ENCODE measurements at places on chromosomes 4 and X. TPM values are rescaled to one million over a fixed set of nuclear protein-coding genes. Genes with fewer than 3 reads are reported as not detected.

The SPOCK3 gene
- 0.25 TPM for total RNA-seq

The SPANXB1 gene
- not detected for total RNA-seq

DNA sequence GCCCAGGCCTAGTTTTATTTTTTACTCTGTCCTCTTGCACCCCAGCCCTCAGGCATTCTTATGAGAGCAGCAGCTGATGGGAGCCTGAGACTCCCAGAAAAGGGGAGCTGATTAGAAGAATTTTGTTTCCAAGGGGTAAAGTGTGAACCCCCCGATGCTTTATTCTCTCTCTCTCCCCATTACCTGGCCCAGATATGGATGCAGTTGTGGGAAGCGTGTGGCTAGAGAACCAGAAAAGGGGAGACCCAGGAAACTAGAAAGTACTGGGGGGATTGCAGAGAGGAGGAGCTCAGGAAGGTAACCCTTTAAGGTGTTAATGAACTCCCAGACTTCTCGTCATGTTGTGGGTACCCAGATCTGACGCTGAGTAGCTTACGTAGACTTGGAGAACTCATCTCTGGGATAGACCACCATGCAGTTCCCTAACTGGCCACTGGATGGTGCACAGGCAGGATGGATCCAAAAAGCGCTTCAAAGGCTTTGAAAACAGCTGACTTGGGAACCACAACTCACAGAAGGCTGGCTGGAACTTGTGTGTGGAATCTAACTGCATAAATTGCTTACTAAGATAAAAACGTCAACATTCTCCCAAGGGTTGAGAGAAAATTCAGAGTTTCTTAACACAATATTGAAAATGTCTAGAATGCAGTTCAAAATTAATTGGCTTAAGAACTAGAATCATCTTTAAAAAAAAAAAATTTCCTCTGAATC, 64.7 kb downstream of the TBC1D14 start:
- peak; percentile 94 for DNase-seq

The PCSK1N gene
- 131 TPM for total RNA-seq

The STPG2 gene
- total RNA-seq: 1.1 TPM

GRCh38 chr4:79467246-79467932, 59.4 kb upstream of the GK2 start:
- no peak for DNase-seq

DNA sequence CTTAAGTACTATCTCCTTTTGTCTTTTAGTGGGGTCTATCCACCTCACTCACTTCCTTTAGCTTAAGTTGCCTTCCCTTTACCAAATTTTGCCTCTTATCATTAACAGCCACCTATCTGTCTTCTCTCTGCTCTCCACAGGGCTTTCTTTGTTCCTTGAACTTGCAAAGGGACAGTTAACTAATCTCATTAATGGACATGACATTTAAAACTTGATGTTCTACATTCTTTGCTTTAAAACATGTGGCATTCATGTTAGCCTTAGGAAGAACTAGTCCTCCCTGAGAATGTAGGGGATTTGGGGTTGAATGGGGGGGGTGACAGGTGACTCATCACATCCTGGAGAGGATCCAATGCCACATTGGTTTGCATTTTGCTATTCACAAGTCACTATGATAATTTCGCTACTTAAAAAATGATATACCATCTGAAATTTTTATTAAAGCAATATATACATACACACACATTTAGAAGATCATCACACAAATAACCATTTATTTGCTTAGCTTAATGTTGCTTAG, 41.0 kb upstream of the DMD start:
- no peak for DNase-seq

DNA sequence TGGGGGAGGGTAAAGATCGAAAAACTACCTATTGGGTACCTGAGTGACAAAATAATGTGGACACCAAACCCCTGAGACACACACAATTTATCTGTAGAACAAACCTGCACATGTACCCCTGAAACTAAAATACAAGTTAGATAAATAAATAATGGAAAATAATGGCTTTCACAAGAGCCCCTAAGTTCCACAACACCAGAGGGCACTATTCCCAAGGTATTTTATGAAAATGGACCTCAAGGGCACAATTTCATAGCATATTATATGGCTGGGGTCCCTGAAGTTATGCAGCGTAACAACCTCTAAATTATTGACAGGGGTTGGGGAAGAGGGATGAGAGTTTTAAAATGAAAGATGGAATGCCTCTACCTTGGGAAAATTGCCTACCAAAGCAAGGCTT, 81.3 kb upstream of the TMEM33 start:
- DNase-seq: no peak

- DNase-seq: no peak
Observed at GRCh38 chrX:118675326-118675965, 52.0 kb upstream of the IL13RA1 start.

- peak; percentile 51 for DNase-seq
Observed at GRCh38 chr4:189124149-189124758, 816.4 kb upstream of the FRG1 start.

GRCh38 chr4:56783986-56784385, 37.5 kb downstream of the SPINK2 start:
- DNase-seq: no peak

GRCh38 chrX:74578137-74578536, 36.3 kb downstream of the RLIM start:
- DNase-seq: no peak

DNA sequence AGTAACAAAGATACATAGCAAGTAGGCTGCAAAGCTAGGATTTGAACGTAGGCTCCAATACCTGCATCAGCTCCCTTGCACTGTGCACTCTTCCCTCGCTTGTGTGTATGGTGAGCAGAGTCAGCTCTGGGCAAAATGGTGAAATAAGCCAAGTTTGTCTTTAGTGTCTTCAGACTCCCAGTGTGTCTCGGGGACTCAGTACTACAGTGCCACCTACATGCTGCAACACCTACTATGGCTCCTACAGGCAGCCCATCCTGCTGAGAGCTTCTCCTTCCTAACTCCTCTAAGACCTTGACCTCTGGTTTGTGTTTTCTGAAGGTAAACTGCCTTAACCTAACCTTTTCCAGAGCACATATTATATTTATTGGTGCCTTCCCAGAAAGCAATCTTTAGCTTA, 42.5 kb downstream of the RTL9 start:
- no peak for DNase-seq

The NLRP2B gene
- not detected for total RNA-seq

GRCh38 chrX:22278375-22278774, 5.7 kb downstream of the CBLL2 start:
- DNase-seq: no peak

The KIAA0232 gene
- 39.9 TPM for total RNA-seq

- DNase-seq: no peak
Observed at GRCh38 chrX:23644744-23645143, 22.5 kb upstream of the PRDX4 start.

Measured in kidney (tissue), 22 donors.